ENCODE measurements at places on chromosomes 6 and 20.
A peak's percentile ranks its signal among the peaks of the same experiment; 100 is the strongest.

GRCh38 chr6:43887906-43888683, 118.1 kb downstream of the VEGFA start:
- no peak for DNase-seq

GRCh38 chr20:45011108-45011526, 44.8 kb downstream of the STK4 start:
- peak; percentile 64 for DNase-seq

DNA sequence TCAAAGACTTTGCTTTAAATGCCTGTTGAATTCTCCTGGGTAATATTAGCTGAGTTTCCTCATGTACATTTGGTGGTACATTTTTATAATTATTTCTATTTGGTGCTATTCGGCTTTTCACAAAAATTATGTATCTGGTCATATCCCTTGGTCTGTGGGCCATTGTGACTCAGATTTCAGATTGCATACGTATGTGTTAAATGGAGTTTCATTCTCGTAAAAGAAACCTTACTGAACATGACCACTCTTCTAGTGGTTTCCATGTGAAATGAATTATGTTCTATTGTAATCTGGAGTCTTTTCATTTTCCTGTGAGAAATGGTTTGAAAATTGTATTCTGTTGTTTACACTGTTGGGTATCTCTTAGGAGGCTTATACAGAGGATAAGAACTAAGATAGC, 386.2 kb upstream of the FLRT3 start:
- DNase-seq: no peak

DNA sequence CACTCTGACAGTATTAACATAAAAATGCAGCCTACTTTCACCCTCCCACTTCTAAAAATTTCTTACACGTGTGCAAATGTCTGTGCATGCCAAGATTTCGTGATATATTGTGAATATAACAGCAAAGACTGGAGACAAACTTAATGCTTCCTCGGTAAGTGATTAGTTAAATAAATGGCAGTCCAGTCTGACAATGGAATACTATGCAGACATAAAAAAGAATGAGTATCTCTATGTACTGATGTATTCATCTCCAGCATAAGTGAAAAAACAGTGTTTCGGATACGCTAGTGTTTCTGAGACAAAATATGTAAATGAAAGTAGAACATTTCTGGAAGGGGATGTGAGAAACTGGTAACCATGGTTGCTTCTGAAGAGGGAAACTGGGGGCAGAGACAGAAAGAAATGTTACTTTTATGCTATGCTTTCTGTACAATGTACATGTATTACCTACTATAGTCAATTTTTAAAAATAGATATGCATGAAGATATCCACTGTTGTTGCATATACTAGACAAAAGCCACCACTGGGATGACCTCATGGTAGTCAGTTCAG, 7.0 kb downstream of the SLC22A23 start:
- DNase-seq: no peak

GRCh38 chr20:43774754-43775153, 48.0 kb upstream of the GTSF1L start:
- no peak for DNase-seq

DNA sequence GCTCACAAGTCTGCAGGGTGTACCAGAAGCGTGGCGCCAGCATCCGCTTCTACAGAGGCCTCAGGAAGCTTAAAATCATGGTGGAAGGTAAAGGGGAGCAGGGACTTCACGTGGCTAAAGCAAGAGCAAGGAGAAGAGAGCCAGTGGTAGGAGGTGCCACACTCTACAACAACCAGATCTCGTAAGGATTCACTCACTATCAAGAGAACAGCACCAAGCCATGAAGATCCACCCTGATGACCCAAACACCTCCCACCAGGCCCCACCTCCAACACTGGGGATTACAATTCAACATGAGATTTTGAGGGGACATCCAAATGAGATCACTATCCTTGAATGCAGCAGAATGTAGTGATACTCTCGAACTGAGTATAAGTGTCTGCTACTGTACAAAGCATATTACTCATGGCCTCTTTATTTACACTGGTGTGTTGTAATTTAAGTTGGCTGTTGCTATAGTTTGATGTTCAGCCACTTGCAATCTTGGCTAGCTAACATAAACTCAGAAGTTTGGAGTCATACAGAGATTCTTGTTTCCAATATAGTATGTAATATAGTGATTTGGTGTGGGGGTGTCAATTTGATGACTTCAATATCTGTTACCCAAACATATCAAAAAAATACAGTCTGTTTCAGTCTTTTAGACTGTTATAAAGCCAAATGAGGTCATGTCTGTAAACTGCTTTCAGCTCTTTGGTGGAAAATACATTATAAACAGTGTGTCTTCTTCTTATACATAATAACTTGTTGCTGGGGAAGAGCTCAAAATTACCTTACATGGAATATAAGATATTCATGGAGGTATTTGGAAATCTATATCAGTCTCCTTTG, 39.4 kb upstream of the MYLIP start:
- no peak for DNase-seq

GRCh38 chr20:5397393-5397792, 80.6 kb upstream of the PROKR2 start:
- DNase-seq: no peak

GRCh38 chr6:32152769-32153563, 975 bp upstream of the PPT2 start:
- peak; percentile 69 for DNase-seq

- no peak for DNase-seq
Observed at GRCh38 chr6:108464418-108465097, 96.2 kb upstream of the FOXO3 start.

DNA sequence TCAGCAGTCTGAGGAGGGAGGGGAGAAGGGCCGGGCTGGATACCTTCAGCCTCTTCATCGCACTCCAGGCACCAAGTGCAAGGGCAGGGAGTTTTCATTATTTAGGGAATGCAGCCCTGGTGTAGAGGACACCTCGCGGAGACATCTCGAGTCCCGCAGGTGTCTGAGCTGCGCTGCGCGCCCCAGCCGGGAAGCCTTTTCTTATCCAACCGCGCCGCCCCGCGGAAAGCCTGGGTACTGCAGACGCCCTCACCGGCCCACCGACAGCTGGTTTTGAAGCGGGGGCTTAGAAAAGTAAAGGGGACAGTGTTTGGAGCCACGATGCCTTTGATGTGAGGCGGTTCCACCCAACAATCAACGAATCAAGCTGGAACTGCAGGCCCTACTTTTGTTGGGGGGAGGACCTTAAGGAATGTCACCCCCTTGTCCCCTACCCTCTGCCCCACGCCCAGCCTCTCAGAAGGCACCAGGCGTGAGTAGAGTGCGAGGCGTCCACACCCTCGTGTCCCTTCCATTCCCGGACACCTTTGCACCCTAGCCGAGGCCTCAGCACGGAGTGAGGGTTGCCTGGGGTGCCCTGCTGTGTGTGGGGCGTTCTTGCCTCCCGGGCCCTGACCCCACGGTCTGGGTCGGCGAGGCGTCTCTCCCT, 8.6 kb downstream of the NKX2-2 start:
- peak; percentile 77 for DNase-seq

- DNase-seq: no peak
Observed at GRCh38 chr6:7899101-7899888, 11.3 kb downstream of the TXNDC5 start.

GRCh38 chr20:40954521-40955165, 74.0 kb upstream of the TOP1 start:
- no peak for DNase-seq

GRCh38 chr6:112163295-112164257, 76.2 kb downstream of the FAM229B start:
- DNase-seq: peak; percentile 82

DNA sequence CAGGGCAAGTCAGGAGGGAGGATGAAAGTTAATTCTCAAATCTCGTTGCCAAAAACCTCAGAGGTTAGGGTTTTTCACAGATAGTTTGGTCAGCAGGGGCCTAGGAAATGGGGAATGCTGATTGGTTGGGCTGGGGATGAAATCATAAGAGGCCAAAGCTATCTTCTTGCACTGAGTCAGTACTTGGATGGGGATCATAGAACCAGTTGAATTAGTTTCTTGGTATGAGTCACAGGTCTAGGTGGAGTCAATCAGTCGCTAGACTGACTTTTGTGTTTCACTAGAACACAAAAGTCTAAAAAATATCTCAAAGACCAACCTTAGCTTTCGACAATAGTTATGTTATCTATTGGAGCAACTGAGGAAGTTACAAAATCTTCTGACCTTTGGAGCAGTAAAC, 368.5 kb downstream of the TBC1D32 start:
- DNase-seq: no peak

DNA sequence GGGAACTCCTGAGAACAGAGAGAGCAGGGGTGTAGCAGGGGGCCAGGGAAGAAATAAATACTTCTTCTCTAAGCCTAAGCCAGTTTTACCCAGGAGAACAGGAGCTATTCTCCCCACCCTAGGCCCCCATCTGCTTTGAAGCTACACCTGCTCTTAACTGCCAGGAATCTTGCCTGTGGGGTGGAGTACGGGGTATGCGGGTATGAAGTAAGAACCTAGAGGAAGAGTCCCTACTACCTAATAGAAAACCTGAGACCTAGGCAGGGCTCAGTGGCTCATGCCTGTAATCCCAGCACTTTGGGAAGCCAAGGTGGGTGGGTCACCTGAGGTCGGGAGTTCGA, 1.5 kb downstream of the SLC29A1 start:
- no peak for DNase-seq

DNA sequence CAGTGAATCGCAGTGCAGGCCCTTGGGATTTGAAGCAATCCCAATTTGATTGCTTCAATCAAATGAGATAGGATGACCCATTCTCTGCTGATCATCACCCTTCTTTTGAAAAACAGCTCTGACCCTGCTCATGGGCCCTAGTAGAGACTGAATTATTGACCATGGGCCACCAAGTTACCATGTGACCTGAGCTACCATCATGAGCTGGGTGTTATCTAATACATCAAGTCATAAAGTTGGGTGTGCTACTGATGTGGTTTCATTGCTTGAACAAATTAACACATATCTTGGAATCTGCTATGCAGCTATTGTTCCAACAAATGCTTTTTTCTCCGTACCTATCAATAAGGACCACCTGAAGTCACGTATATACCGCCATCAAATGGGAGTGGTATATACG, 54.8 kb upstream of the CNKSR3 start:
- DNase-seq: no peak

DNA sequence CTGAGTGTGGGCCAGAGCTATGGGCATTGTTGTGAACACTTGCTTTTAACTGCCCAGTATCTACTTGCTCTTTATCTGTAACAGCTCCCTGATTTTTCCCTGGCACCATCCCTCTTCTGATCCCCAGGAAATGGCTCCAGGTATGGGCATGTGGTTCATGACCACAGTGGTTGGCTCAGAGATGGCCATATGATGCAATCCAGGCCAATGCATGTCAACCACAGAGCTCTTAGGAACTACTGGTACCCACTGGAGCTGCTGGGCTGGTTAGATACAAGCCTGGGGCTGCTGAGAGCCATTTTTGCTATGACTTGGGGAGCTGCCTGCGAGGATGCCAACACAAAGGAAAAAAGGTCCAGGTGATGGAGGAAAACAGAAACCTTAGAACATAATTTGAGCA, 55.6 kb downstream of the KCNB1 start:
- DNase-seq: no peak

DNA sequence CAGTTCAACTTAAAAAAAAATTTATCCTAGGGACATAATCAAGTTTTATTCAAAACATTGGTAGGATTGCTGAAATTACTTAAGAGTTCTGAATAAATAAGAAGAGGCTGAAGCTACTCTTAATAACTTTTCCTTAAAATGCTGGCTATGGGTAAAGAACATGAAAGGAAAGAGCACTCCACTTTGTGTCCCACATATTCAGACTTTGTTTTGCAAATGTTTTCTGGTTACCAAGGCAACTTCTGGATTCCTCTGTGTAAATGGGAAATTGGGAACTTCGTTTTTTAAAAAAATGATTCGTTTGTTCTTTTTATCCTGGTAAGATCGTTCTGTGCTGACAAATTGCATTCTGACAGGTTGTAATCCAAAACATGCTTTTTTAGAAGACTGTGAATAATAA, 115.0 kb downstream of the KIF6 start:
- DNase-seq: no peak

DNA sequence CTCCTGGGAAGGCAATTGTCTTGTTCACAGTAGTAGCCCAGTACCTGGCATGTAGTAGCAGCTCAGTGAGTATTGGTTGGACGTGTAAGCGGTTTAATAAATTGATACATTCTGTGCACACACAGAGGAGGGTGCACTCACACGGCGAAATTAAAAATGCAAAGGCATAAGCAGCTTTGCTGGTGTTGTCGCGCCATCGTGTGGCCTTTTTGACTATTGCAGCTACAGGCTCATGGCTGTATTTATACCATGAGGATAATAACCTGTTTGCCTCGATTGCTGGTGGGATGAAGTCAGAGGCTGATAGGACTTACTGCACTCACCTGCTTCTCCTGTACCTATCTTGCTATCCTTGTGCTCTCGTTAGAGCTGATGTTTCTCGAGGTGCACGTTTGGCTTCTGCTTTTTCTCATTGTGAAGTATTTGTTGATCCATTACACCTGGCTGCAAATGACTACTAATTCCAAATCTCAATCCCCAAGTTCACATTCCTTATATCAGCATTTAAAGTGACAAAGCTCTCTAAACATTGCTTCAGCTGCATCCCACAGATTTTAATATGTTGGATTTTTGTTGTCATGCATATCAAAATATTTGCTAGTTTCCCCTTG, 61.5 kb downstream of the TBXT start:
- DNase-seq: peak; percentile 78

DNA sequence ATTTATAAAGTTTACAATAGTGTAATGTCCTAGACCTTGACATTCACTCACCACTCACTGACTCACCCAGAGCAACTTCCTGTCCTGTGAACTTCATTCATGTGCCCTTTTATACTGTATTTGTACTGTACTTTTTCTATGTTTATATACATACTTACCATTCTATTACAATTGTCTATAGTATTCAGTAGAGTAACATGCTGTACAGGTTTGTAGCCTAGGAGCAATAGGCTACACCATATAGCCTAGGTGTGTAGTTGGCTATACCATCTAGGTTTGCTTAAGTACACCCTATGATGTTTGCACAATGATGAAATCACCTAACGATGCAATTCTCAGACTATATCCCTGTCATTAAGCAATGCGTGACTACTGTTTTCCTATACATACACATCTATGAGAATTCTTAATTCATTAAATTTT, 17.5 kb downstream of the EDEM2 start:
- no peak for DNase-seq

DNA sequence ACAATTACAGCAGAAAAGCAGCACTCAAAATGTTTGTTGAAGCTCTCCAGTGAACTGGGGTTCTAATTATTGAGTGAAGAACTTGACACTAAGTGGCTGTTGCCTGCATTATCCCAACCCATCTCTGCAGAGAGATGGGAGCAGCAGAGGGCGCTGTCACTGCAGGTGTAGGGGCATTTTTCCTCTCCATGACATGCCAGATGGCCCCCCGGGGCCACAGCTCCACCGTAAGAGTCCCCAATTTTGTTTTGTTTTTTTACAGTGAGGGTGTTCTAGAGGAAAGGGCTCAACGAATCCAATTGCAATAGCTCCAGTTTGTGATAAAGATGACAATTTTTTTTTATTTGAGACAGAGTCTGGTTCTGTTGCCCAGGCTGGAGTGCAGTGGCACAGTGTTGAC, 1.9 kb upstream of the FUCA2 start:
- peak; percentile 25 for DNase-seq

DNA sequence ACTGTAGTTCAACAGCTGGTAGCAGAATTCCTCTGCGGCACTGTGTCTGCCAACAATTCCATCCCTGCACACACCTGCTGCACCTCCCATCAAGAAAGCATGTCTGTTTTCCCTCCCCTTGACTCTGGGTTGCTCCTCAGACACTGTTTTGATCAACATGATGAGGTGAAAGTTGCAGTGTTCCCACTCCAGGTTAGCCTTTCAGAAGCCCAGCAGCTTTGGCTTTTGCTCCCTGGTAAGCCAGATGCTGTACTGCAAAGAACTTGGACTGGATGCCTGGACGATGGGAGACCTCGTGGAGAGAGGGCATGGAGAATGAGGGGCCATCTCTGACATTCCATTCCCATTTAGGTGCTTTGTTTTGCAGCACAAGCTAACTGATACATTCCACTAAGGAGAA, 79.1 kb upstream of the MAFB start:
- DNase-seq: no peak

All from BE2C (cell line).